Bone marrow (tissue), 2 donors: ENCODE measurements at places on chromosomes 3 and 15.

GRCh38 chr3:73447111-73447510 lies 177.6 kb downstream of the PDZRN3 start:
- no peak for DNase-seq

DNA sequence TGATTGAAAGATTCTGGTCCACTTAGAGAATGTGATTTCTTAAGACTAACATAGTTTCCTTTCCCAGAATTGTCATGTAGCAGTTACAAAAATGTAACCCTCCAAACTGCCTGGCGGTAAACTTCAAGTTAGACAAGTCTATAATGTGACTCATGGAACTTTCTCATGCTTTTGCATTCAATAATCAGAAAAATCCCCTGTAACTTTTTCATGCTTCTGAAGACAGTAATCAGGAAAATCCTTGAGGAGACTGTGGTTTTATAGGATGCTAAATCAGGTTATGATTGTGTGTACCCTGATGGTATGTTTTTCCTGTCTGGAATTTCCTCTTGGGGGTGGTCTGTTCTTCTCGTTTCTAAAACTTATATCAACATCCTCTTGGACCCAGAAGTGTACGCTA lies 74.0 kb upstream of the RARB start:
- DNase-seq: no peak

- DNase-seq: no peak
Observed at GRCh38 chr3:194439881-194440550, 41.0 kb upstream of the GP5 start.

DNA sequence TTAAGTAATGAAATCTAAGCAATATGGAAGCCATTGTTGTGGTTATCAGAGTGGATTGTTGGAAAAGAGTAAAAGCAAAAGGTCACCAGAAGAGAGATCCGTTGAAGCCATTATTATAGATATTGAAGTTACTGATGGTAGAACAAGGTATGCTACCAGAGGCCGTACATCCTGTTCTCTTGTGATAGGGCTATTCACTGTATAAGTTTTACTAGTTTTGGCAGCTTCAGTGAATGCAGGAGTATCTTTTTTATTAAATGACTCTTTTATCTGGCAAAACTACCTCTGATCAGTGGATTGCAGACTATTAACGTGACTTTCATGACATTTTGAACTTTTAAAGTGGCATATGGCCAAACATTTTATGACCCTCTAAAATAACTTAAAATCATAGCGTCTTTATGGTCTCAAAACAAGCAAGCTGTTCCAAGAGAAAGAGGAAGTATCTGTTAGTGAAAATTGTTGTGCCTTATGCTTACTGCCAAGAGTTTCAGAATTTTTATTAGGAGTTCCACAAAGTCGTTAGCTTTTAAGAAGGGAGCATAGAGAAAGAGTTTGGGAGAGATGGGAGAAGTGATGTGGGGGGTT lies 102.9 kb downstream of the LRRC49 start:
- no peak for DNase-seq

- no peak for DNase-seq
Observed at GRCh38 chr3:131619821-131620220, 117.0 kb upstream of the MRPL3 start.

DNA sequence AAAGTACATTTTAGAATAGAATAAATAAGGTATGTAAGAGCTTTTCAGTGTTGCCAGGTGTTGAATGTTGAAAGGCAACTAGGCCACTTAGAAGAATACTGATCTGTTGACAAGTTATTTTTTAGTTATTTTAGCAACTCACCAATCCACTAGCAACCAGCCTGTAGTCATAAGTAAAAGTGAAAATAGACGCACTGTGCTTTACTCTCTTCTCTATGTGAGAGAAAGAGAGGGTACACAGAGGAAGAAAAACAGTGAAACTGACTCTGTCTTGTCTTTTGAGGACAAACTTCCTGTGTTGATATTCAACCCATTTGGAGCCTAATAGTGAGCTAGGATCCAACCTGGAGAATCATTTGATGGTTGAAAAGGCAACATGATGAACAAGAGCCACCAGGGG lies 327.1 kb upstream of the GOLIM4 start:
- no peak for DNase-seq

DNA sequence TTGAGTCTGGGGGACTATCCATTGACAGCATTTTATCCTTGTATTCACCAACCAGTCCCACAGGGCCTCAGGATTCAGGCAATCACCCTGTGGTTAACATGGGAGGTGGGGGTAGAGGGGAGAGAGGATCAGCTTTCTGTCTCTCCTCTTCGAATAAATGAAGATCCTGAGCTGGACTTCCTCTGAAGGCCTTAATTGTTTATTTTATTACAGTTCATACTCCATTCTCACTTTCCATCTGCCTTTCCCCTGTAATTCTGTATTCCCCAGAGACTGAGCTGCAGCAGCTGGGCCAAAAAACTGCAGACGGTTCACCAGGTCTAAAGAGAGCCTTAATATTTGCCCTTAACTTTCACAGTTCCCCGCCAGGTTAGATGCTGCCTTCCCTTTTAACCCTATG lies 11.9 kb downstream of the TAGLN3 start:
- no peak for DNase-seq

GRCh38 chr3:60125686-60126085 lies 1075.9 kb upstream of the CFAP20DC start:
- no peak for DNase-seq

- DNase-seq: no peak
Observed at GRCh38 chr3:191882289-191882688, 421.3 kb downstream of the PYDC2 start.

DNA sequence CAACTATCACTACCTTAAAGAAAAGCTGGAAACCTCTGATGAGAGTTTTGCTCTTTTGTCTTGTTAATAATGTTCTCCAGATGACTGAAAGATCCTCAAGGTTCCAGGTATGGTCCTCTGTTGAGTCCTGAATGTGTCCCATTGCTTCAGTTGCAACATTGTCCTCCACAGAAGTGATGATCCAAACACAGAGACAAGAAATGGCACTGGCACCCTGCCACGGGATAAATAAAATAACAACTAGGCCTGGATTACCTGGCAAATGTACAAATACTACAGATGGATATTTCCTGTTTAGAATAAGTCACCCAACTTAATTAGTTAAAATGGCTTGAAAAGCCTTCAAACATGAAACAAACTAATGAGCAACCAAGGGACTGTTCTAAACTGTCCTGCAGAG lies 58.3 kb downstream of the EIF3J start:
- no peak for DNase-seq

DNA sequence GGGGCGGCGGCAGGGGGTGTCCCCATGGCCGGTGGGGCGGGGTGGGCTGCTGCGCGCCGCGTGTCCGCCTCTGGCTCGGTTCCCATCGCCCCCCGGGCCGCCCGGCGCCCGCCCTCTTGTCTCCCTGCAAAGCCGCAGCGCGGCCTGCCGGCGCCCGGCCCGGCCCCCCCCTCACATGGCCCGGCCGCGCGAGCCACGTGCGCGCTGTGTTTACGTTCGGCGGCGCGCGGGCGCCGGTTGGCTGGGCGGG lies 502 bp downstream of the NR1D2 start:
- DNase-seq: no peak

DNA sequence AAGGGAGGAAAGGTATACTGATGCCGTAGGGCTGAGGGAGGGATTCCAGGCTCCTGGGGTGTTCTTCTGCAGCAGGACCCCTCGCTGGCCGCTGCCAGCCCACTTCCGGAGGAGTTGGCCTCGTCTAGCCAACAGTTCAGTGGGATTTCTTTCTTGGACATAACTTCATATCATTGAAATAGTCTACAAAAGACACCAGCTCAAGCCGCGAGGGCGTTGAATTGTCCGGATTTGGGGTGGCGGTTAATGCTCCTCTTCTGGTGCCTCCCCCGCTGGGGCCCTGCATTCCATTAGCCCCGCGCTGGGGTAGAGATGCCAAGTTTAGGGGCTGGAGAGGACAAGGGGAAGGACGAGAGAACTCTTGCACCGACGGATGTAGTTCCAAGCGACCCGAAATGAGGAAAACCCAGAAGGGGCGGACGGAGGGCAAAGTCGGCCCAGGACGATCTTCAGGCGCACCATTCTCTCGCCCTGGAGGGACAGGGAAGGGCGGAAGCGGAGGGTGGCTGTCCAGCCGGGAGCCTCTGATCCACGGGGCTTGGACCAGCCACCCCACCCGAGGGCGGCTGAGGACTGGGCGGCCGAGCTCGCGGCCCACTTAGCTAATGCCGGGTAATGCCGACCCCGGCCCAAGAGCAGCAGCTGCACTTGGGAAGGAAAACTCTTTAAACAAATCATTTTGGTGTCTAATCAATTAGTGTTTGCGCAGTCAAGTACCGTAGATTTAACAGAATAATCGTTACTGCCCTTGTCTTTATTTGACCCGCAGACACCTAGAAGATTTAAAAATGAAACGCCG lies 4.7 kb upstream of the ONECUT1 start:
- DNase-seq: no peak

DNA sequence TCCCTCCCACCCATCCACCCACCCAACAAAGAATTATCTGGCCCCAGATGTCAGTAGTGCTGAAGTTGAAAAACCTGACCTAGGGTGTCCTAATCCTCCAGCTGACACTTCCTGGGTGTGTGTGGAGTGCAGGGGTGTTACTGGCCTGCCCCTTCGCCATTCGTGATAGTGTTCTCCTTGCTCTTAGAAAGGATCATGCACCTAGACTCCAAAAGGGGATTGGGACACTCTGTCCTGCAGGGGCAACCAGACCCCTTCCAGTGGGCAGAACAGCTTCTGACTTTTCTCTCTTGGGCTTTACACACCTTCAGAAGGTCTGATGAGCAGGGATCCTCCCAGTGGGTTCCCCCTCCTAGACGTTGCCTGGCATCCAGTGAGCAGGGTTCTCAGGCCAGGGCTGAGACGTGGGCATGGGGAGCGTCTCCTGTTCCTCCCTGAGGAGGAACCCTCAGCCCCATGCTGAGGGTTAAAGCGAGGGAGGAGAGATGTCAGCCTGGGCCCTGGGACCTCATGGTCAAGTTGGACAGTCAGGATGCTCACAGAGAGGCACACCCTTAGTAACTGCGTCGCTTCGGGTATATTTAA lies 75.0 kb downstream of the AAGAB start:
- no peak for DNase-seq

GRCh38 chr3:169060037-169060436 lies 603.5 kb downstream of the MECOM start:
- no peak for DNase-seq

GRCh38 chr15:68565726-68566125 lies 13.1 kb upstream of the CORO2B start:
- no peak for DNase-seq

GRCh38 chr3:13039213-13039896 lies 33.9 kb downstream of the IQSEC1 start:
- no peak for DNase-seq

DNA sequence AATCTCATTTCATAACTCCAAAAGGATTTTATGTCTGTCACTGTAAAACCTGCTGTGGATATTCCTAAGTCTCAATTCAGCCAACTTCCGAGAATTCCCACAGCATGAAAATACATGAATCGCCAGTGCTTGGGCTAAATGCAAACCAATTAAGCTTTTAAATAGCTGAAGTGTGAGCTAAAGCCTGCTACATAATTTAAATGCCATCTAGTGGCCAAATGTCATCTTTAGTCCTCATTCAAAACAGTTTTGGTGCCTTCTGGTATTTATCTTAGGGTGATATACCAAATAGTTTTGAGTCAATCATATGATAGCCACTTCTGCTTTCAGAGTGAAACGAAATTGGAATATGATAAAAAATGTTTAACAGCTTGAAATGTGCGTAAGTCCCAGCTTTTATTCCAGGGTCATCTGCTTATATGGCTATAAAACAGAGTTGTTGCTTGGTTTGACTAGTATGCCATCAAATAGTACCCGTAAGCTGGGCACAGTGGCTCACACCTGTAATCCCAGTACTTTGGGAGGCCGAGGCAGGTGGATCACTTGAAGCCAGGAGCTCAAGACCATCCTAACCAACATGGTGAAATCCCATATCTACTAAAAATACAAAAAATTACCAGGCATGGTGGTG lies 41.8 kb upstream of the CCNL1 start:
- DNase-seq: no peak
